ENCODE measurements at places on chromosomes 12 and 14.

DNA sequence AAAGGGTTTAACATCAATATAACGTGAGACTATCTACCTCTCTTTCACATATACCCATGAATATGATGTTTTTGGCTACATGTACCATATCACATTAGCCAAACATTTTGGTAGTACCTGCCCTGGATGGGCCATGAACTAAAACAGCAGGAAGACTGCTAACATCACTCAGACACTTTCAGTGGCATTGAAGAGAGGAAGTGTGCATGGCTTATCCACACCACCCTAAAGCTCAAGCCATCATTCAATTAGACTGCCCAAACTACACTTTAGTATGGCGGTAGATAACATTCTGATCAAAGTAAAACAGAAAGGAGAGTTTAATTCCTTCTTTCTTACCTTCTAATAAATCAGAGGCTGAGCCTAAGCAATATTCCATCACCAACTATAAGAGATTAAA is 103.0 kb downstream of the PEBP1 start:
- DNase-seq, result no peak

DNA sequence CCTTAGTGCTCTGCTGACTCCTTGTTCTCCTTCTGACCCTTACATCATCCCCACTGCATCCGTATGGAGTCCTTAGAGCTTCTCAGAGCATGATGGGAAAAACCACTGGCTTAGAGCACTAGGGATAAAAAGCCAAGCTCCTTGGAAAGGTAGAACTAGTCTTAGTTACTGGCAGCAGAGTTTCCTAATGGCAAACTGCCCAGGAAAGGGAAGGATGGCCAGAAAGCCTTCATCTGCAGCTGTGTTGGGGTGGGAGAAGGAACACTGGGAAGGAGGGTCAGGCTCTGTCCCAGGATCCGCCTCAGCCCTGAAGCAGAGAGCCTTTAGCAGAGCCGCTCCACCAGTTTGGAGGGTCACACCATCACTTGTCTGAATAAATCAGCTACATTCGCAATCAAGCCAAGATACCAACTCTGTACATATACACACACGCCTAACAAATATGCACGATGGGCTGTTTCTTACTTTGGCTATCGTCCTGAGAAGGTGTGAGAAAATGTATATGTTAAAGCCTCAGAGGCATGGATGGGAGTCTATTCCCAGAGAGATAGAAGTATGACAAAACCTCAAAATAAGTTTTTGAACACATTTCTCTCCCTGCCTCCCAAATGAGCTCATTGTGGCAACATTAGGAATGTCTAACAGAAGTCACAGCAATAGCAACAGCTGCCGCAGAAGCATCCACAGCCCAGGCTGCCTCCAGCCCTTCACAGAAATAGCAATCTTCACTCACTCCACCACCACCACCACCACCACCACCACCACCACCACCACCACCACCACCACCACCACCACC is 18.6 kb upstream of the GALNT8 start:
- DNase-seq, result no peak

GRCh38 chr12:4807813-4808212 is 87.6 kb downstream of the GALNT8 start:
- DNase-seq, result no peak

- no peak for DNase-seq
Measured at GRCh38 chr12:96205908-96206307, 11.7 kb downstream of the ELK3 start.

DNA sequence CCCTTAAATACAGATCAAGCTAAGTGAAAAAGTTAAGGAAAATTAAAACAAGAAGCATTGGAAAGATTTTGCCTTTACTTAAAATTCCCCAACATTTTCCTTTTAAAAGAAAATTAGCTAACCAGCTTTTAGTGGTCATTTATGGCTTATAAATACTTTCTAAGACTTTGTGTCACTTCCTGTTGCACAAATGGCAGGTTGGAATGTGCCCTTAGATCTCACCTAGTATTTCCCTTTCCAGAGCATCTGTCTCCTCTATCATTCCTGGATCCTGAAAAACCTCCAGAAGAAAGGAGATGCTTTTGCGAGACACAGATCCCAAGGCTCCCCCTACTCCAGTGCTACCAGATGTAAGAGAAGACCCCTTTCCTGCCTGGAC is 58.3 kb downstream of the ARF6 start:
- DNase-seq, result no peak

GRCh38 chr12:115213538-115214016 is 529.6 kb upstream of the TBX3 start:
- DNase-seq, result no peak

DNA sequence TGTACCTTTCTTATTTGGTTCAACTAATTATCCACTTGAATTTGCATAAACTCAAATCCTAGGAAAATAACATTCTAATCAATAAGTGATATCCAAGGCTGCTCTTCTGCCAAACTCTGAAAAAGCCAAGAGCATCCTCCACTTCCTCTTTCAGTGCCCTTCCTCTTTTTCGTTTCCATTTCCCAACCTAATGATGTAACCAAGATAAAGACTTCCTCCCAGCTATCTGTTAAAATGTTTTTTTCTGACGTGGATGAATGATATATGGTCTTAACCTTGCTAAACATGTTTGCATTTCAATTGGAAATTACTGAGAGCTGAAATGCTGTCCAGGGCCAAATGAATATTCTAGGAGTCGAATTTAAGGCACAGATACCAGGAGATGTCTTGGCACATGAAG is 459.5 kb upstream of the PDE3A start:
- no peak for DNase-seq

GRCh38 chr12:34033628-34034296 is 11.5 kb downstream of the ALG10 start:
- DNase-seq, result peak; percentile 44

GRCh38 chr14:91286530-91286937 is 42.0 kb upstream of the GPR68 start:
- peak; percentile 82 for DNase-seq

GRCh38 chr12:1206118-1206734 is 215.2 kb downstream of the ERC1 start:
- DNase-seq, result no peak

DNA sequence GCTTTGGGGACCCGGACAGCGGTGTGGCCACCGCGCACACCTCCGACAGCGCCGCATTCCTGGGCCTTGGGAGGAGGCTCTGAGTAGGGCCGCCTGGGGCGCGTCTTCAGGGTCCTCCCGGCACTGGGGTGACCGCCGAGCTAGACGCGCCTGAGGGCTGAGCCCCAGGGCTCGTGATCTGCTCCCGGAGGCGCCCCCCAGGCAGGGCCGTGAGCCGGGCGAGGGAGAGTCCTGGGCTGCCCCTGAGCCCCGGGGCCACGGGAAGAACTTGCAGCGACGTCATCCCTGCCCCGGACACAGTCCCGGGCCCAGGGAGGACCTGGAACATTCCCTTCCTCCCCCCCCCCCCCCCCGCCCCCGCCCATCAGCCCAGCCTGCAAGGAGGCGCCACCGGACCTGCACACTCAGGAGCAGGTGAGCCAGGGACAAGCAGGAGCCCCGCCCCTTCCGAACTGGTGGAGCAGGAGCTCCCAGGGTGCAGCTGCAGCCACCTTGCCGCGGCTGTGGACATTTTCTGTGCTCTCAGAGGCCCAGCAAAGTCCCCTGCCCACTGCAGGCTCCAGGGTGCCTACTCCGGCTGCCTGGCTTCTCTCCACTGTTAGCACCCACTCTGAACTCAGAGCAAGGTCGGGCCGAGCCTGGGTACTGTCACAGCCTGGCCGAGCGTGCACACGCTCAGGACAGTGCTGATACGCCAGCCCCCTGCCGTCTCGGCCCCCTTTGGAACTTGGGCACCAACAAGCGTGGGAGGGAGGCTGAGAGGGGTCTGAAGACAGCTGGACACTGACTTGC is 50.7 kb downstream of the A2M start:
- no peak for DNase-seq

GRCh38 chr12:54160769-54161480 is 27.9 kb downstream of the SMUG1 start:
- no peak for DNase-seq

GRCh38 chr14:92866901-92867865 is 55.8 kb upstream of the CHGA start:
- no peak for DNase-seq

DNA sequence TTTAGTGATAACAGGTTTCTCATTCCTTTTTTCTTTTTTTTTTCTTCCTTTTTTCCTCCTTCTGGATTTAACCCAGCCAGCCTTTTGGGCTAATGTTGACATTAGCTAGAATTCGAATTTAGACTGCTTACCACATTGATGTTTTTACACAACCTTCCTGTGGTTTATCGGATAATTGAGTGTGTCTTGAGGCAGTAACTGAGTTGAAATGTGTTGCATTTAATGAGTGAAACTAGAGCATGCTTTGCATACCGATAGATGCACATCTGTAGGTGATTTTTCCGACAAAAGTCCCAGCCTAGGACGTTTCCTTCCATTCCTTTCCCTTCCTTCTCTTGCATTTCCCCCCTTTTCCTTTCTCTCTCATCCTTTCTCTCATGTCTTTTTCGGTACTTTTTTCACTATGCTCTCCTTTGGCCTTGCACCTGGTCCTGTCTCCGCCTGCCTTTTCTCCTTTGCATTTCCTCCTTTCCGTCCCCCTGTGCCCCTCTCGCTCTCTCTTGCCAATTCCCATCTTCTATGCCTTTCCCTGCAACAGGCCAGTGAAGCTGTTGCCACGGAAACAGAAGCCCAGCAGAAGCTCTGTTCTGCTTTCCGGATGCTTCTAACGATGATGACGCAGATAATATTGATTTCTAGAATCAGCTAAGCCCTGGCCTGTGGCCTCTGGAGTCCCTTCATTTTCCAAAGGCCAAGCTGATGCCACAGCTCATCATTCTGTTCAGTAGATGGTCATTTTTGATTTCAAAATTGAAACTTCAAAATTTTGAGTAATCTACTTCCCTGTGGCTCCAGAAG is 76.1 kb downstream of the SLC25A47 start:
- no peak for DNase-seq

DNA sequence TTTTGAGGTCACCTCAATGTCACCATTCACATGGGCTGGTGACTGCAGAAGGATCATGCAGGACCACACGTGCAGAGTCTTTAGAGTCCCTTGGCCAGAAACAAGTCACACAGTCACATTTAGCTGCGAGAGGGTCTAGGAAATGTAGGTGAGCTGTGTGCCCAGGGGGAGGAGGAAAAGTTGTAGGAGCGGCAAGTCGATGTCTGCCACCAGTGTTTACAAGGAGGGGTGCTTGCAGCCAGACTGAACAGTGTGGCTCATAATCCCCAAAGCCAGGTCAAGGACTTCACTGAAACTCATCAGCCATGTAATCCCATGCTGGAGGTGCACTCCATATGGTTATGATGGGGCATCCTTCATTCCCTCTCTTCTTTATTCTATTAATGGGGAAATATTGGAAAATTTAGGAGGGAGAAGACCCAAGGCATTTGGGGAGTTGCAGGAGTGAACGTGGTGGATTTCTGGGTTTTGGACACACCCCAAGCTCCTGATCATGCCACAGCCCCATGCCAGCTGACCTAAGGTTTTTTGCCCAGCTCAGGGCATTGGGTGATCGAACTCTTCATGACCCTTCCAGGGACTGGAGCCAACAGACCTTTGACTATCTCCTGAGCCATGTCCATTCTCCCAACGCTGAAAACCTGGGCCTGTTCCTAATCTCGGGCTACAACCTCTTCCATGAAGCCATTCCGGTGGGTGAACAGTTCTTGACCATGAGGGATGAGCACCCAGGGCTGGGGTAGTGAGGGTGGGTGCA is 7.2 kb downstream of the DAO start:
- no peak for DNase-seq

GRCh38 chr14:51182131-51182565 is 57.9 kb upstream of the TMX1 start:
- no peak for DNase-seq

- no peak for DNase-seq
Measured at GRCh38 chr12:123024819-123025391, 44.4 kb downstream of the ARL6IP4 start.

DNA sequence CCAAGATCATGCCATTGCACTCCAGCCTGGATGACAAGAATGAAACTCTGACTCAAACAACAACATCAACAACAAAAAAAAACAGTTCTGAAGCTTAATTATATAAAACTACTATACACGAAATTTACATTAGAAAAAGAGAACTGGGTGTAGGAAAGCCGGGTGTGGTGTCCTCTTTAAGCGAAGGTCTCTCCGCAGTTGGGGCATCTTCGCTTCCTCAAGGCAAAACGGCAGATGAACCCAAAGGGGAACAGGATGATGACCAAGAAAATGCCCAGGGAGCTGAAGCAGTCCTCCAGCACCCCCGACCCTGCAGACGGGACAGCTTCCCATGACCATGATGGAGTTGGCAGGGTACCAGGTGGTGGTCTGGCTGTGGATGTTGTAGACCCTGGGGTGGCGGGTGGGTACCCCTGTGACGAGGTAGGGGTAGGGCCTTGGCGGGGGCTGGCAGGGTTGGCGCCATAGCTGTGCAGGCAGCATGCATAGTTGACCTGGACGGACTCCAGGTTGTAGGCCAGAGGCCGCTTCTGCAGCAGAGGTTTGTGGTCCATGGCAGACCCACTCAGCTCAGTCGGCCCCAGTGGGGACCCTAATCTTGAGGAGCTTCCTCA is 18.2 kb upstream of the BCAT1 start:
- DNase-seq, result no peak

DNA sequence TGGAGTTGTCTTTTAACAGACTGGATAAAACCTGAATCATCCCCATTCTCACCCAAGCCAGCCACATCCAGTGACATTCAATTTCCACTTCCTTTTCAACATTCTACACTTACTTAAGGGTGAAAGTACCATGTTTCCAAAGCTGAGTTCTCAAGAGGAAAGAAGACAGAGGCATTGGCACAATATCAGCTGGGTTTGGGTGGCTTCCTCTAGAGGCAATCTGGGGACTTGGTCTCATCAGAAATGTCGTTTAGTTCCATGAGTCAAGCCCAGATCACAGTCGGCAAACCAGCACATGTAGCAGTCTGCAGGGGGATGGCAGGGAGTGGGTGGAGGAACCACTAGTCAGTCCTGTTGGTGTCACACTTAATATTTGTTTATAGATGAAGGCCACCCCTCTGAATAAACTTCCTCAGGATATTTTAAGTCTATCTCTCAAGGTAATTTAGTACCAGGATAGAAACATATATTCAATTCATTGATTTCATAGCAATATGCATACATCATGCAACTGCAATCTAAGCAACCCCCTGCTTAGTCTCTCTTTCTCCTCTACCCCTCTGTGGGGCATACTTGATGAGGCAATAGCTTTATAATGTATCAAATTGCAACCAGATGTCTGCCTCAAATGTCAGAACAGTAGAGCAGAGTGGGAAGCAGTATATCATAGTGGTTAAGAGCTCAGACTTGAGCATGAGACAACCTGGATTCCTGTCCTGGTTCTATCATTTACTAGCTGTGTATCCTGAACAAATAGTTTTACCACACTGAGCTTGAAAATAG is 3.0 kb downstream of the SRRM4 start:
- DNase-seq, result no peak

Measured in hematopoietic multipotent progenitor cell treated with erythropoietin and hydrocortisone succinate and interleukin-3 and kit ligand, for 17 days (in vitro differentiated cells).